ENCODE measurements at places on chromosomes 11 and 22.

DNA sequence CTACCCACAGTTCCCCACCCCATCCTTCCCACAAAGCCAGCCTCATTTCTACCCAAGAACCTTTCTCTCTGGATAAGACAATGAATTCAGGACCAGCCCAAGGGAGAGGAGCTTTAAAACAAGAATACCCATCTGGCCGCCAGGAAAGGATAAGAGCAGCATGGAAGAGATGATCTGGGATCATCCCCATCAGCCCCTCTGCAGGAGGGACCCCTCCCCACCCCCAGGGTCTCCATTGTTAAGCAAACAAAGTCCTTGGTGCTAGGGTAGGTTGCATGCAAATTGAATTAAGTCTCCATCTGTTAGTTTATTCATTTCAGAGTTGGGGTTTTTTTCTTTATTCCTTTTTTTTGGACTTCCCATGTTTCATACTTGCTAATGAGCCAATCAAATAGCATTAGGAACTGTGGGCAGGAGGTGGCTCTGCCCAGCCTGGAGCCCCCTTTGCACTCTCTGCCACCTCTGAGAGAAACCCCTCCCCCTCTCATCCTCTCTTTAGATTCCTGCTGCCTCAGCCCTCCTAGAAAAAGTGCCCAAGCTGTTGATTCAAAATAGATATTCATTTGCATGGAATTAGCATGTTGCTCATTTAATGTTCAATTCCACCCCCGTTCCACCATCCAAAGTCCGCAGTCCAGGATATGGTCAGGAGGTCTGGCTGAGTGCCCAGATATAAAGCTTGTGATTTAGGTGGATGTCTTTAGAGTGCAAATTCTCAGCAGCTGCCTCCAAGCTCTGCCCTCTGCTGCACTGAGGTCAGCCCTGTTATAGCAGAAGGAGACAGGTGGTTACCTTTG lies 138.5 kb upstream of the NCAM1 start:
- DNase-seq = no peak

DNA sequence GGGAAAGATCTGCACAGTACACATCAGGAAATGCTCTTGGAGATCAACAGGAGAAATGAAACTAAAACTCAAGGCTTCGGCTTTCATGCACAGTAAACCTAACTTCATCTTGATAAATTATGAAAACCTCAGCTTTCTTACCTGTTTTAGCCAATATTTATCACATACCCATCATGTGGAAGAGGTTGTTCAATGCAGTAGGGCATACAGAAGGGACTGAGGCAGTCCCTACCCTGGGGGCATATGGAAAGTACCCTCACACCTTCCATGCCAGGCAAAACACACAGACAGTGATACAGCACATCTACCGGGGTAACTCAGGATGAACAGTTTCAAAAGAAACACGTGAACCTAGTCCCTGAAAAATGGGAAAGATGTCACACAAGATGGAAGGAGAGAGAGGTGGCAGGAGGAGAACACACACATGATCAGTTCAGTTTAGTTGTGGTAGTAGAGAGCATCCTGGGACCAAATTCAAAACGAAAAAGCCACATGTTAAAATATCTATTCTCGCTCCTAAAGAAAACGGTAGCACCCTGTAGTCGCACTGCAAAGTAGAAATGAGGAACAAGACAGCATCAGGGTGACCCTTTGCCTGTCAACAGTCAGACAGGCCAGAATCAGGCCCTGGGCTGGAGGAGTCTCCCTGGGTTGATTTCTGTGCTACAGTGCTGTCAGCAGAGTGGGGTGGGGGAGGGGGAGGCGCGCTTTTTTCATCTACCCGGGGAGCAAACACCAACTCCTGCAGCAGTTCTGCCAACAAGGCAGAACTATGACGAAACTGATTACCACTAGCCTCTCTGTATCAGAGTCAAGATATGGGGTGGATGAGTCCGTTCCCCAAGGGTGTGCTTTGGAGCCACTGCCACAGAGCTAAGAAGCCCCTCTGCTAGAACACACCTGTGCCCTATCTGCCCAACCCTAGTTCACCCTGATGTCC lies 1.3 kb downstream of the HIRA start:
- no peak for DNase-seq

DNA sequence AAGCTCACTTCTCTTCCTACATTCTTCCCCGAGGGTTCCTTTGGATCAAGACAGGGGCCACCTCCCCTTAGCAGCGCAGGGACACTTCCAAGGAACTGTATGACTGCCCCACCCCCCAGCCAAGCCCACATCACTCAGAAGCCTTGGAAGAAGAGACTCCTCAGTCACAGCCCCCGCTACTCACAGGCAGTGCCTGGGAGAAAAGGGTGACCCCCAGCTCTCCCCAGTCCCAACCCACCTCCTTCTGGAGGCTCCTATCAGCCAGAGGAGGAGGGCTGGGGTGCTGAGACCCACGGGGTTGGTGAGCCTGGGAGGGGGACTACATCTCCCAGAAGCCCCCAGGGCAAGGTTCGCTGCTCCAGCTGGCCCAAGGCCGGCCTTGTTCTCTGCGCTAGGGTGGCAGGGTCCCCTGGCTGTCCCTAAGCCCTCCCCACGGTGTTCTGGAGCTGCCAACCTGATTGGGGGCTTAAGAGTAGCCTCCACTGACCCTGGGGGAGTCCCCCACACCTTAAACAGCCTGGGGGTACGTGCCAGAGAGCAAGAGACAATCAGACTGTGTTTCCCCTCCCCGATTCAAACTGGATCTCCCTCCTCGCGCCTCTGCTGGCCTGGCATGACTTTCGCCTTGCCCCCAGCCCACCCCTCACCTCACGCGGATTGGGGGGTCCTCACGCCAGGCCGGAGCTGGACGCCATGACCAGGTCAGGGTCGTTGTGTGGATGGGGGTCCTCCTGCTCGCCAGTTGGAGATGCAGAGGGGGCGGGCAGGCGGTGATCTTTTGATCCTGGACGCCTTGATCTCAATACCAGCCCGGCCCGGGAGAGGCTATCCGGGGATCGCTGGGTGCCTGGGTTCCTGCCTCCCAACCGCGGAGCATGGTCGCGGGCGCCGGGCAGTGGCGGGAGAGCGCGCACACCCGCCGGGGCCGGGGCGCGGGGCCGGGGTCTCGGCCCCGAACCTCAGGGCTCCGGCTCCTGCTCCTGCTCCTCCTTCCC lies 838 bp downstream of the BCL9L start:
- no peak for DNase-seq

DNA sequence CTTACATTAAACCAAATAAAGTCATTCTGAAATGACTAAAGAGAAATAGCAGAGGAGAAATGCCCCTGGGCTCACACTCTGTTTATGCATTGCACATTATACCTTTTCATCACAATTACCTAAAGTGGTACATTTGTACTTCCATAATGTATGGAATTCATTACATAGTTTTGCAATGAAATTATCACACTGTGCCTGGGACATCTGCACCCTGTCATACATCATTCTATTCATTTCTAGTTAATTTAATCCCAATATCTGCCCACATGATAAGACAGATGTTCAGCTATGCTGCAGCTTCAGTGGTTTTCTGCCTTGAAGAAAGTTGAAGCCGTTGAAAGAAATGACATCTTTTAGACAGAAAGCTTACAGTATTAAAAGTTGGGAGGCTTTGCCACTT lies 580.0 kb downstream of the SOX6 start:
- no peak for DNase-seq

- no peak for DNase-seq
These were observed 556.7 kb downstream of the FAM181B start for GRCh38 chr11:82176945-82177344.

DNA sequence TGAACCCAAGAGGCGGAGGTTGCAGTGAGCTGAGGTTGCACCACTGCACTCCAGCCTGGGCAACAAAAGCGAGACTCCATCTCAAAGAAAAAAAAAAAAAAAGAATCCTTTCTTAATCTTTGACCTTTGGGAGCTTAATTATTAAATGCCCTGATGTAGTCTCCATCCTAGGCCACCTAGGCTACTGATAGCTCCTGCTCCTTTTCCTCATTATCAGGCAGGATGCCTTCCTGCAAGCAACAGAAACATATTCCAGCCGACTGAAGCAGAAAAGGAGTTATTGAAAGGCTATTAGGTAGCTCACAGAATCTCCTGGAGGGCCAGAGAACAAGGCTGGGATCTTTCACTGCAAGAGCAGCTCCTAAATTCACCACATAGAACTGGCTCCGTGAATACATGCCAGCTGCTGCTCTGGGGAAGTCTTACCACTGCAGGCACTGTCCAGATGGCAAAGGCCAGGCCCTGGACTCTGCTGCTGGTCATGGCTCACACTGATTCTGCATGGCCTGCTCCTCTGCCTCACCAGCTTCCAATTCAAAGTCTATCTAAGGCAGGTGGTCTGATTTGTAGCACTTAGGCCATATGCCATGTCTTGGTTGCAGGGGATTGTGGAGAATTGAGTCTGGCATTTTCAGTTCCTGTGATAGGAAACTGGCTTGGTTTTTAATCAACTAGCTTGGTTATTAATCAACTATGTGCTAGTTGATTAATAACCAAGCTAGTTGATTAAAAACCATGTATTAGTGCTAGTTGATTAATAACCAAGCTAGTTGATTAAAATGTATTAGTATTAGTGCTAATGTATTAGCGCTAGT lies 26.0 kb upstream of the POLD3 start:
- no peak for DNase-seq

DNA sequence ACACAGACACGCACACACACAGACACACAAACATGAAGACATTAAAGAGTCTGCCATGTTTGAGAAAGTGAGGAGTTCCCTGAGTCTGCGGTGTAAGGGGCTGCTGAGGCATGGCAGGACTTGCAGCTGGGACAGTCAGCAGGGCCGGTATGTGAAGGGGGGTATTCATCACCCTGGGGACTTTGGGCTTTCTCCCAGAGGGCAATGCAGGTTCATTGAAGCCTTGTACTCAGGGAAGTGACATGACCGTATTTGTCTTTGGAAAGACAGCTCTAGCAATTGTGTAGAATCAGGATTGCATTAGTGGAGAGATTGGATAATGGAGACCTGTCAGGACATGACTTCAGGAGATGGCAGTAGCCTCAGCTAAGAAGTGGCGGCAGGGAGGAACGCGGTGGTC lies 9.4 kb upstream of the ADAMTS8 start:
- DNase-seq = no peak

- DNase-seq = no peak
These were observed 12.0 kb downstream of the KCNQ1OT1 start for GRCh38 chr11:2687782-2688191.

- DNase-seq = peak; percentile 55
These were observed 21.8 kb downstream of the SNX19 start for GRCh38 chr11:130894322-130895025.

GRCh38 chr22:42335839-42336378 lies 65.5 kb upstream of the TCF20 start:
- no peak for DNase-seq

DNA sequence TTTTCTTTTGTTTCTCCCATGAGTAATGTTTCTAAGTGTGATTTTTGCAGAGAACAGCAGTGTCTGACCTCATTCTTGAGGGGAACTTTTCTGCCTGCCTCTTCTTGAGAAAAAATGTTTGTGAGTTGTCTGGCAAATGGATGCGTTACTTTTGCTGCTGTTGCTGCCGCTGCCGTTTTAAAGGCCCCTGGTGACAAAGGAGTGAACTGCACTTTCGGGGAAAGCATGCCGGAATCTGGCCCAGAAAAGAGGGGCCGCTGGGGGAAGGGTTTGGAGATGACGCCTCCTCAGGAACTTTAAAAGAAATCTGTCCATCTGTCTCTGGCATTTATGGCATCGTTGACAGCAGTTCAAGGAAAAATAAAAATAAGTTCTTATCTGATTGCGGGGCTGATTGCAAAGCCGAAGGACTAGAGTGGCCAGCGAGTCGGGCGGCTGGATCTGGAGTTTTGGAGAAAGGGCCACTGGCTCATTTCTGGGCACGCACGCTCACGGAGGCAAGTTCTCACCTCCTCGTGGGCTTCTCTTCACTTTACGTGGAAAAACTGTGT lies 16.5 kb downstream of the ZBTB16 start:
- peak; percentile 7 for DNase-seq

DNA sequence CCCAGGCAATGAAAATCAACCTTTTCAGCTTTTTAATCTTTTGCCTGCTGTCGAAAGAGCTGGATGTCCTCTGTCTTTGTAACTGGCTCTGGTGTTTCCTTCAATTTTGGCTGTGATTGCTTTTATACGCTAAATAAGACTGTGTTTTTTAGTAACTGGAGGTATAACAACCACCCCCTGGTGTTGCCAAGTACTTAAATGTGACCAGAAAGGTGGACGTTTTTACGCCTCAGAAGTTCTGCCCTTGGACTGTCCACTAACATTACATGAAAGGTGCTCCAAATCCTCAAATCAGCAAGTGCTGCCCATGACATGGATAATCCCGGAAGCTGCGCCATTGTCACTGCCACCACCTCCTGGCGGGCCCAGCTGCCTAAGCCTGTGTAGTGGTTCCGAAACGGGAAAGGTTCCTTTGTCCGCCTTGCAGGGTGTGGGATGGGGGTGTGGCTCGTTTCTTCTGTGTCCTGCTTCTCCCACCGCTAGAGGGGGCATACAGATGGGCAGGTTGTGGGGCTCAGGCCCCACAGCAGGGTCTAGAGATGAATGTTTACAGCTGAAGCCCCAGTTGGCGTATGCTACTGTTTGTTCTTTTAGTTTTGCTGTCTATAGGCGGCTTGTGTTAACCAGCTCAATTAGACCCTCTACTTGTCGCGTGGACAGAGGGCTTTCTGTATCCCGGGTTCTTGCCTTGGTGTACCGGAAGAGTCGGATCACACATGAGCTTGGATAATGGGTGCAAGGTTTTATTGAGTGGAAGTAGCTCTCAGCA lies 82.2 kb upstream of the SEPTIN5 start:
- peak; percentile 31 for DNase-seq

DNA sequence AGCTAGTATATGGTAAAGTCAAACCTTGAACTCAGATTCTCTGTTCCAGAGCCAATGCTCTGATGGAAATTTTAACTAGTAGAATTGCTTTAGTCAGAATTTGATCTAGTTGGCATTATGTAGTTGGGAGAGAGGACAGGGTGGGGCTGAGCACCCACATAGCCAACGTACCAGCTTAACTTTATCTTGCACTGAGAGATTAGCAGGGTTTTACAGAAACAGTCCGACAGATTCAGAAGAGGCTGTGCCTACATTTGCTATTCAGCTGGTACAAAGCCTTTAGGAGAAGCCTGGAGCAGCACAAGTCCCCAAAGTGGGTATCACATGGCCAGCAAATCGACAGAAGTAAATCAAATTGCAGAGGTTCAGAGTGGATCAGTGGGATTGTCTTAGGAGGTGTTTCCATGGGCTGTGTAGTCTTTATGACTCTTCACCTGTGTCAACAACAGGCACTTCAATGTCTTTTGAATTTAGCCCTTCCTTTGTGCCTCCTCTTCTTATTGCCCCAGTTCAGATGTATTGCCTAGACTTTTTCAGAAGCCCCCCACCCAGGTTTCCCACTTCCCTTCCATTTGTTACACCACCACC lies 7.3 kb upstream of the CSRP3 start:
- DNase-seq = no peak

GRCh38 chr11:133058501-133058900 lies 473.8 kb downstream of the OPCML start:
- no peak for DNase-seq
